Esophagus mucosa (tissue), 1 donor: ENCODE measurements at places on chromosomes 7 and 10.

DNA sequence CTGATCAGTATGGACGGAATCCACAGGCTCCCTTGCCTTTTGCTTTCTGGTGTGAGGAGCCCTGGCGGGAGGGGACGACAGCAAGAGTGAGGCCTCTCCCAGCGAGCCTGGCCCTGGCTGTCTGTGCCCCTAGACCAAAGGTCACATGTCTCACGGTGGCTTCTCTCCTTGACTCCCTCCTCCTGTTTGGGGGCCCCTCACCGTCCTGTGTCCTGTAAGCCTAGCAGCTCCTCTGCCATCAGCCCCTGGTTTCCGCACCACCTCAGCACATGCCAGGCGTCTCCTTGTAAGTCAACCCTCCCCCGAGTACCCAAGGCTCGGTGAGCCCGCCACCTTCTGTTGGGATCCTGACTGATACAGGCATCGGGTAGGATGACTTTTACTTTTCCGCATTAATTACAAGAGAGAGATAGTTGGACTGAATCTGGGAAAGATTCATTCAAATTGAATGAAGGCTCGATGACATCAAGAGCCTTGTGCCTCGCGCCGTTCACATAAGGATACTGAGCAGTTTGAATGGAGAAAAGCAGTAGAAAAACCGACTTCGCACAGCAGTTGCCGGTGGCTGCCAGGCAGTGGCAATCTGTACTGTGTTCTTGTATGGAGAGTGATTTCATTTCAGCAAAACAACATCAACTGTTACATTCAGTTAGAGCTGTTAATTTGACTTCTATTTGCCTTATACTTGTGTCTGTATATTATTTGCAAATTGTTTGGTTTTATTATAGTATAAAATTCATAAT lies 119.8 kb downstream of the XRCC2 start:
- no peak for ATAC-seq

DNA sequence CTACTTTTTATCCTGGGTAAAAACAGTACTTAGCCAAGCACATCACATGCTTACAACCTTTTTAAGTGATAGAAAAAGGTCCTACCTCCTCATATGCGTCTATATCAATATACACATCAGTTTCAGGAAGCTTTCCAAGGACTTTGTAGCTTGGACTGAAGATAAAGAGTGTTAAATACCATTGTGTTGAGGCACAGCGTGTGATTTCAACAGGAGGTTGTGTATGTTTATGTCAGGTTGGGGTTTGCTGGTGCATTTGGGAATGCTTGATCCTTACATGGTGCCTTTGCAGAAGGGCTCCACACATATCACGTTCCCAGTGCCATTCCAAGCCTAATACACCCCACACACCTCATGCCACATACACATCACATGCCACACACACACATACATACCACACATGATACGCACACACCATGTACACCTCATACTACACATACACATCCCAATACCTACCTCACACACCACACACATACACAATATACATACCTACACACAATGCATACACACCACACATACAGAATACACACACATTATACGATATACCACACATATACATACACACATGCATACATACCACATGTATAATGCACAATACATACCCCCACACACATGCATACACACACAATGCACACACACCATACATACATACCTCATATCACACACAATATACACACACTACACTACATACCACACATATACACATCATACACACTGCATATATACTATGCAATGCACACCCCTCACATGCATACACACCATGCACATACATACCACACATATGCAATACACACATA lies 33.1 kb downstream of the PSMC2 start:
- ATAC-seq, result no peak

- ATAC-seq, result no peak
Measured at GRCh38 chr10:131810805-131811629, 89.8 kb upstream of the PPP2R2D start.

DNA sequence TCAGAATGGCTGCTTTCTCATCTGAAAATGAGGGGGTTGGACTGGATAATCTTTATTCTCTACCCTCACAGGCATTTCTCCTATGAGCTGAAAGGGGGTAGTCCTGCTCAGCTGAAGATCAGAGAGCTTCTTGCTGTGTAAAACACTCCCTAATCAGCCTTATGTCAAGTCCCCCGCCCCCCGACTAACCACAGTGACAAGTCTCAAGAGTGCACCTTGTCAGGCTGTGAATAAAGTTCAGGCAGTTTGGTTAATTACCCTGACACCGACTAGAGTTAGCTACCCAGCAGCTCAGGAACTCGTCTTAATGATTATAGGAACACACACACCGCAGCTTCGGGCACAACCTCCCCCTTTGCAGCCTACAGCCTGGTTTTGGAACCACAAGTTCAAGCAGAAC lies 513.7 kb downstream of the RPS24 start:
- ATAC-seq, result no peak

DNA sequence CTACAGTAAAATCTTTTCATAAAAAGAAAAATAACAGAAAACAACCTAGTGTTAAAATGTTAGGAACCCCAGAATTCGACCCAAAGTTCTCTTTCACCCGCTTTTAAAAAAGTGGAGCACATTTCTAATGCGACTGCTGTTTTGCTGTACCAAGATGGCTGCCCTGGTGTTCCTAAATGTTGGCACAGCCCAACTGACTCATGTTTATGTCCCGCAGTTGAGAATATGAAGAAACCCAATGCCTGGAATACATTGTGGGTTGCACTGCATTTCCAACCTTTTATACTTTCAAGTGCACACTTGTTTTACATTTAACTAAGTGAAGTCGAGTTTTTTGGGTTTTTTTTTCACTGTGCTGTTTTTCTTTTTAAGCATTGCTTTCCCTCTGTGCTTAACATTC lies 944 bp downstream of the STEAP1B start:
- ATAC-seq, result no peak

DNA sequence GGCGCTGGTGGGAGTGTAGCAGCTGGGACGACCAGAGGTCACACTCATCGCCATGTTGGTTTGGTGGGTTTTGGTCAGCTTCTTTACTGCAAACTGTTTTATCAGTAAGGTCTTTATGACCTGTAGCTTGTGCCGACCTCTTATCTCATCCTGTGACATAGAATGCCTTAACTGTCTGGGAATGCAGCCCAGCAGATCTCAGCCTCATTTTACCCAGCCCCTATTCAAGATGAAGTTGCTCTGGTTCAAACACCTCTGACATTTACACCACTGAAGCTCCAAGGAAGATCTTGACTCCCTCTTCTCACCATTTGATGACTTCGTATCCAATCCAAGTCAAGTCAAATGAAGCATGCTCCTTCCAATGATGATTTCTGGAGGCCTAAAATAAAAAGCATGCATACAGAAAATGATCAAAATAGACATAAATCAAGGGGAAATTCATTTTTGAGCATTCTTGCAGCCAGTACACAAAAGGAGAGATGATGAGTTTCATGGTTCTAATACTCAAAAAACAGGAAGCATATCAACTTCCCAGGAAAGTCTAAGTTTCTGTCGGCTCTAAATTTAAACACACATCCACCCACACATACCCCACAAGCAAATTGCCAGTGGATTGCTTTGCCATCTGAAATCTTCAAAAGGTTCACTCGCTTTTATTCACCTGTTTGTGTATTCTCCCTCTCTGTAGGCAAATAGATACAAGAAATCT lies 2.4 kb upstream of the PSMG3 start:
- no peak for ATAC-seq

GRCh38 chr7:3143869-3144775 lies 100.5 kb upstream of the CARD11 start:
- ATAC-seq, result no peak

DNA sequence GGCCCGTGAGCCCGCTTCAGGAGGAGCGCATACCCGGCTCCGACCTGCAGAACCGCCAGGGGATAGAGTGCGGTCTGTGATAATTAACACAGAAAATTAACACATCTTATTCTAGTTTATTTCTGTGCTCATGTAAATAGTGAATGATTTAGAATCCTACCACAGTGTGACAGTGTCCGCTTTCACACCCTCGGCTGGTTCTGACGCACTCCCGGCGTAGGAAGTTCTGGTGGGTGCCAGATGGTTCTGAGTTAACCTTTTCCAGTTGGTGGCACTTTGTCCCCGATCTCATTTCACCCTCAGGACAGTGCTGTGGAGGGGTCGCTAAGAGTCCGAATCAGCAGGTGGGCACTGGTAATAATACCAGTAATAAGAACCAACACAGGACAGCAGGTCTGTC lies 28.3 kb upstream of the FXYD4 start:
- ATAC-seq, result no peak

DNA sequence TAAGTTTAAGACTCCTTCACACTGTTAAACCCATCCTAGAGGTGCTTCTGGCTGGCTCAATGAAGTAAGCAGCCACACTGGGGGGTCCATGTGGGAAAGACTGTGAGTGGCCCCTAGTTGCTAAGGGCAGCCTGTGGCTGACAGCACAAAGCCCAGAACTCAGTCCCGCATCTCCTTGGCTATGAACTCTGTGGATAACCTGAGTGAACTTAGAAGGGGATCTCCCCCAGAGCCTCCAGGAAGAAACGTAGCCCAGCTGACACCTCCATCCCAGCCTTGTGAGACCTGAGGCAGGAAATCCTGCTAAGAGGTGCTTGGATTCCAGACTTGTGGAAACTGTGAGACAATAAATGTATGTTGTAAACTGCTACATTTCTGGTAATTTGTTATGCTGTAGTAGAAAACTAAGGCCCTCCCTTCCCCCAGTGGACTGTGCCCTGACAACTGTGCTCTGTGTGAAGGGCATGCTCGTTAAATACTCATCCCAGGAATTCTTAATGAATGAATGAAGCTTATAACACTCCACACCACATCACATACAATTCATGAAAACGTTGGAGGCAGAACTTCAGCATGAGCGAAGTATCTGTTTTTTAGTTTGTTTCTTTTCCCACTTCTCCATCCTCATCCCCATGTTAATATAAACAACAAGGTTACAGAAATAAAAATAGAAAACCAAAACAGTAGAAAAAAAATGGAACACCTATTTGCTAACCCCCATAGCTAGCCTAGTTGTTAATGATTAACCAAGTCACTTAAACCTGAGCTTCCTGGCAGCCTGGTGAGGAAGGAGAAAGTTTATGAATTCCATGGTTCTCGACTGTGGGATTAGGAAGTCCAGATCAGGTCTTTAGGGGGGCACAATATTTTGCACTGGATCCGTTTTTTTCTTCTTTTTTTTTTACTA lies 36.8 kb upstream of the AOAH start:
- ATAC-seq, result no peak

GRCh38 chr10:110772454-110773025 lies 99.2 kb upstream of the PDCD4 start:
- peak; percentile 56 for ATAC-seq

GRCh38 chr10:97854743-97855142 lies 5.1 kb downstream of the GOLGA7B start:
- peak; percentile 73 for ATAC-seq

DNA sequence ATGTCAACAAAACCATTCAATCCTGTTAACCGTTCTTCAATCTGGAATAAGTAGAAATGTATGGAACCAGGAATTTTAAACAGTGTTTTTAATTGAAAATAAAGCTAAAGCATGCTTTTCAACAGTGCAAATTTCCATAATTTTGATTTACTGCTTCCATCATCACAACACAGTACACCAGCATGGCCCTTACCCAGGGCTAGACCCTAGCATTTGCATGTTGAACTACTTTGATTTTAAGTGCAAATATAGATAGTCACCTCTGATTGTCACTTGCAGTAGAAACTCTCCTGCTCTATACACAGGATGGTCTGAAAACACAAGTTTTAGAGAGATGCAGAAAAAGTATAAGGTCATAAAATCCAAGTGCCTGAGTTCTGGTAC lies 12.1 kb downstream of the SKIDA1 start:
- no peak for ATAC-seq

- no peak for ATAC-seq
Measured at GRCh38 chr7:30923774-30924413, 12.2 kb downstream of the AQP1 start.

- peak; percentile 55 for ATAC-seq
Measured at GRCh38 chr7:121302214-121302745, 26.5 kb upstream of the WNT16 start.

DNA sequence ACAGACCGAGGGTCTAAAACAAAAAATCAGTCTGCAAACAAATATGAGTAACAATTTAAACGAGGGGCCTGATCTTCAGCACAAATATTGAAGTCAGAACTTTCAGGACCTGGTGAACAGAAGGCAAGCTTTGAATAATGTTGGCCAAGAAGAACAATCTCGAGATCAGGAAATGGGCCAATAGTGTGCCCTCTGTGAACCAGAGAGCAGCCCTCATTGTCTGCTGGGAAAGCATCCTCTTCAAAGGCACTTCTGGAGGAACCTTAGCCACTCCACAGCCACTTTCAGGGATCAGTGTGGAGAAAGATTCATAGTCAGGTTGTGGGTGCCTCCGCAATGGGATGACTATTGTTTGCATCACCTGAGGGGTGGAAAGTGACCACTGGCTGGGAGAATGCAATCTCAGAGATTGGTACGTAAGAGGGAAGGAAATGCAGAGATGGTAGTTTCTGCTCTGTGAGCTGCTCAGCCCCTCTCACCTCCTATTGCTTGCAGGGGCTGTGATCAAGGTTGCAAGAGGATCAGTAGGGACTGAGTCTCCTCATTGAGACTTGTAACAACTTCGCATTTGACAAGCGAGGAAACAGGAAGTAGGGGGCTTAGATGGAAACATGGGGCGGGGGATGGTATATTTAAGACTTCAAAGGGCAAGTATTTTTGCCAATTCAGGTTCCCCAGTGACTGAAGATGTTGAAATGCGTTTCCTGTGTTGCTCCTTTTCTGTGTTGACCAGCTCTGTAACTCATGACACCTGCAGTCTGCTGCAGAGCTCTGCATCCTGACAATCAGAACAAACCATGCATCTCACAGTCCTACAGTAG lies 28.4 kb upstream of the IFRD1 start:
- no peak for ATAC-seq

DNA sequence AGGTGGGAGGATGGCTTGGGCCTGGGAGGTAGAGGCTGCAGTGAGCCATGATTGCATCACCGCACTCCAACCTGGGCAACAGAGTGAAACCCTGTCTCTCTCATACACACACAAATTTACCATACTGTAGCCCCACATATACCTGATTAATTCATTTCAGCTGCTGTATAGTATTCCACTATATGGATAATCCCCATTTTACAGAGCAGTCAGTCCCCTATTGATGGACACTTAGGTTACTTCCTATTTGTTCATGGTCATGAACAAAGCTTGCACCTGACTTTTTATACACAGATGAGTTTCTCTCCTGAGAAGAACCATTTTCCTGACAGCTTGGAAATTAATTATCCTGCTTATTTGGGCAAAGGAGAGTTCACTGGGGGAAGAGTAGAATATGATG lies 59.2 kb downstream of the EMX2 start:
- no peak for ATAC-seq

GRCh38 chr10:3786295-3787015 lies 1.4 kb upstream of the KLF6 start:
- no peak for ATAC-seq

- no peak for ATAC-seq
Measured at GRCh38 chr7:22617166-22617565, 109.8 kb upstream of the IL6 start.

- ATAC-seq, result peak; percentile 69
Measured at GRCh38 chr10:71218046-71218650, 5.8 kb downstream of the UNC5B start.

- no peak for ATAC-seq
Measured at GRCh38 chr7:28745351-28745750, 212.8 kb downstream of the TRIL start.

- ATAC-seq, result peak; percentile 75
Measured at GRCh38 chr7:106290319-106290718, 5.5 kb upstream of the NAMPT start.
